Foreskin melanocyte (primary cell): ENCODE measurements at places on chromosomes 7 and 10.

- no peak for DNase-seq
Observed at GRCh38 chr7:91443862-91444261, 179.6 kb downstream of the FZD1 start.

DNA sequence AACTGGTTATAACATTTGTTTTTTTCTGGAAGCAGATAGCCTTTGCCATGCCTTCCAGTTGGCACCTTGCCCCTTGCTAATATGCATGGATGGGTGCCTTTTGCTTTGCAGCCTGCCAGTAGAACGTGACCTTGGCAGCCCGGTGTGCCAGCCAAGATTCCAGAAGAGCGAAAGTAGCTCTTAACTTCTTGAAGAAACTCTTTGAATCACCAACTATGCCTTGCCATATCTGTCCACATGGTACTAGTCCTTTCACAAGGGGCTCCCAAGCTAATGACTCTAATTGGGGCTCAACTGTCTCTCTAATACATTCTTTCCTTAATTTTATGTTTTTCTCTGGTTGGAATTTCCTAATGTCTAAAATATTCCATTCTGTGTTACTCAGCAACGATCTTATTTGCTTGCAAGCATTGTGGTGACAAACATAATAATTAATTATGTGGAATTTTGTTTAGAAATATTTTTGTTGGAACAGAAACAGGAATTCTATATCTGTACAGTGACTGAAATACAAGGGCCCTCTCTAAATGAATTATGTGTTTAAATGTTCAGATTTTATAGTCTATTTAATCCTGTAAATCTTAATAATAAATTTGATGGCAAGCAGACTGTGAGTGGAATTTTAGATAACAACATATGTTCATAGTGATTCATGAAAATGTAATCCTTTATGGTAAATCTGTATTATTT, 45.8 kb downstream of the HDAC9 start:
- no peak for DNase-seq

DNA sequence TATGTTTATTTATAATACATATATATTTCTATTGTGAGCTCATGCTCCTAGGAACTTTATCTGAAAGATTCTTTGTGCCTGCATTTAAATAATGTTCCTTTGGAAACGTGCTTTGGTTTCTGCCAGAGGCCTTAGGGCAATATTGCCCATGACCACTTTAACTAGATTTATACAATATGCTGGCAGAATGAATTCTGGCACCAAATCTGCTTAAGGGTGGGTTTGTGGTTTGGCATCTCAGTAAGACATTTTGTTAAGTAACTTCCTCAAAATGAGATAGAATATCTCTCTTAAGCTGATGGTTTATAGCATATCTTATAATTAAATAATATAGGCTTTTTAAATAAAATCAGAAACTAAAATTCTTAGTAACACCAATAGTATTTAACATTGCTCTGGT, 252.9 kb downstream of the RNLS start:
- peak; percentile 85 for DNase-seq

- no peak for DNase-seq
Observed at GRCh38 chr10:100825325-100825875, 80.0 kb downstream of the PAX2 start.

GRCh38 chr7:51789489-51789888, 472.9 kb upstream of the COBL start:
- no peak for DNase-seq

DNA sequence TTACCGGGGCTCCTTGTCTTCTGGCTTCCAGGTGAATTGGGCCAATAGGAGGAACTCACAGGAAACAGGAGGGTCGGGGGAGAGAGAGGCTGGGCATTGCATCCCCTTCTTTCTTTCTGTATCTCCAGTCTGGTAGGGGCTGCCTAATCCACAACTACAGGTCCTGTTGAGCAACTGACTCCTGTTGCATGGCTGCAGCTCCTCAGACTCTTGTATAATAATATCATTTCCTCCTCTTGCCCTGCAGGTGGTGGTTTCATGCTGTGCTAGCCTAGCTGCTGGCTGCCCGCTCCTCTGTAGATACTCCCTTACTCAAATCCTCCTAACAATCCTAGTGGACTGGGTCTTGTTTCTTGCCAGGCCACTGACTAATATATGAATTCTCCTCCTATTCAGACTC, 276.5 kb upstream of the SMIM30 start:
- no peak for DNase-seq

DNA sequence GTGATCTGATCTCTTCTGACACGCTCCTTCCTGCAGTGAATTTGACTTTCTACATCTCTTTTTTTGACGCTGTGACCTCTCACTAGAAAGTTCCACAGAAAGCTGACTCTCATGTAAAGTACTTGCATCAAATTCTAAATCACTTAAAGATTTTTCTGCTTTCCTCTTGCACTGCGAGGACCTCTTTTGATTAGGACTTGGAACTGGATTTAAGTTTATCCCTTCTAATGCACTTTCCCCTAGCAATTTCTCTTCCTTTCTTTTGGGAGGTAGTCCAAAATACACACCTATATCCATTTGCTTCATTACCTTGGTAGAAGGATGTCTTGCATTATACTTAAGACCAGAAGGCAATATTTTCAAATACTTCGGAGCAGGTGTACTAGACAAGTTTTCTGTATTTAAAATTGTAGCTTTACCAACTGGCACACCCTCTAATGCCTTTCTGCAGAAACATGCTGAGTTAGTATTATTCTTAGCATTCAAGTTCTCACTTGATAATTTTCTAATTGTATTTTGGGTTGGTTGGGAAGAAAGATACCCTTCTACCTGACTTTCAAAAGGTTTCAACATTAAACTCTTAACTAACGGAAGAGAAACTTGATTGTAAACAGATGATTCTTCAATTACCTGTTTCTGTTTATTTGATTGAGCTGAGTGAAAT, 4.6 kb downstream of the DCLRE1A start:
- DNase-seq = no peak

DNA sequence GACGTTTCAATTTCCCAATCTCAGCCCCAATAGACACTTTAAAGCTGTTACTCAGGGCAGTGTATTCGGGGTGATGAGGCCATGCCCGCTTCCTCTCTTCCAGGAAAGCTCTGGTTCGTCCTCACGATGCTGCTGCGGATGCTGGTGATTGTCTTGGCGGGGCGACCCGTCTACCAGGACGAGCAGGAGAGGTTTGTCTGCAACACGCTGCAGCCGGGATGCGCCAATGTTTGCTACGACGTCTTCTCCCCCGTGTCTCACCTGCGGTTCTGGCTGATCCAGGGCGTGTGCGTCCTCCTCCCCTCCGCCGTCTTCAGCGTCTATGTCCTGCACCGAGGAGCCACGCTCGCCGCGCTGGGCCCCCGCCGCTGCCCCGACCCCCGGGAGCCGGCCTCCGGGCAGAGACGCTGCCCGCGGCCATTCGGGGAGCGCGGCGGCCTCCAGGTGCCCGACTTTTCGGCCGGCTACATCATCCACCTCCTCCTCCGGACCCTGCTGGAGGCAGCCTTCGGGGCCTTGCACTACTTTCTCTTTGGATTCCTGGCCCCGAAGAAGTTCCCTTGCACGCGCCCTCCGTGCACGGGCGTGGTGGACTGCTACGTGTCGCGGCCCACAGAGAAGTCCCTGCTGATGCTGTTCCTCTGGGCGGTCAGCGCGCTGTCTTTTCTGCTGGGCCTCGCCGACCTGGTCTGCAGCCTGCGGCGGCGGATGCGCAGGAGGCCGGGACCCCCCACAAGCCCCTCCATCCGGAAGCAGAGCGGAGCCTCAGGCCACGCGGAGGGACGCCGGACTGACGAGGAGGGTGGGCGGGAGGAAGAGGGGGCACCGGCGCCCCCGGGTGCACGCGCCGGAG, 2.6 kb downstream of the GJD4 start:
- no peak for DNase-seq

GRCh38 chr7:144513334-144513733, 109.8 kb upstream of the NOBOX start:
- peak; percentile 62 for DNase-seq

GRCh38 chr10:88553116-88553752, 29.9 kb downstream of the RNLS start:
- peak; percentile 65 for DNase-seq

- no peak for DNase-seq
Observed at GRCh38 chr7:90290244-90291113, 30.6 kb downstream of the FAM237B start.

GRCh38 chr7:29884399-29885272, 78.3 kb downstream of the WIPF3 start:
- DNase-seq = no peak

DNA sequence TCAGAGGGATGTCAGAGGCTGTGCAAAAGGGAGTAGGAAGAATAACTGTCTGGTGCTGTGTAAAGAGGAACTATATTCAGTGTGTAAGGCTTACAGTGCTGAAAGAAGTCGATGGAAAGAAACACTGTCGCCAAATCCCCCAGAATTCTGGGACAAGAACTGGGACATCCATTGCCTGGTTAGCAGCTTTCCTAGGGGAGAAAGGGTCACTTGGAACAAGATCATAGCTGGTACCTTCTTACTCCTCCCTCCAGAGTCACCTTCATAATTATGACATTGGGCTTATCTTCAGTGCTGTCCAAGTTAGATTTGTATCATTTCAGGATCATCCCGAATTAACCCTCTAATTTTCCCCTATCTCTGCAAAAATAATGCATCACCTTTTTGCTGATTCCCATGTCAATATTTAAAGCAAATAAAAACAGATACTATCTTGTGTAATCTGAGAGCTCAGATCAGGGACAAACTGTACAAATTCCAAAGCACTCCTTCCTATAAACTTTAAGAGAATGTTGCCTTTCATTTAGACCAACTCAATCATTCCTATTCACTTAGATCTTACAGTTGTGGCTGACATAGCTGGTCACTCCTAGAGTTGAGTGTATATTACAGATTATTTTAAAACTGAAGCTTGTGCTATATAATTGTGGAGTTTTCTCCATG, 96.5 kb downstream of the DNAH11 start:
- DNase-seq = no peak

DNA sequence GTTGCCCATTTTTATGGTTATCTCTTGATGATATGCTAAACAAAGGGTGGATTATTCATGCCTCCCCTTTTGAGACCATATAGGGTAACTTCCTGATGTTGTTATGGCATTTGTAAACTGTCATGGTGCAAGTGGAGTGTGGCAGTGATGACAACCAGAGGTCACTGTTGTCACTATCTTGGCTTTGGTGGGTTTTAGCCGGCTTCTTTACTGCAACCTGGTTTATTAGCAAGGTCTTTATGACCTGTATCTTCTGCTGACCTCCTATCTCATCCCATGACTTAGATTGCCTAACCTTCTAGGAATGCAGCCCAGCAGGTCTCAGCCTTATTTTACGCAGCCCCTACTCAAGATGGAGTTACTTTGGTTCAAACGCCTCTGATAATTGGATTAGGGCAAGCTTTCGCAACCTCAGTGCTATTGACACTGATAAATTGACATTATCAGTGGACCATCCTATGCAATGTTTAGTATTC, 36.9 kb downstream of the BAG3 start:
- peak; percentile 38 for DNase-seq
